ENCODE measurements at places on chromosomes 7 and 10. TPM values are rescaled to one million over a fixed set of nuclear protein-coding genes. Genes with fewer than 3 reads are reported as not detected.

Gene NODAL
- not detected for total RNA-seq

Gene PANK1
- total RNA-seq: 6.6 TPM

Gene TSPAN15
- 103 TPM for total RNA-seq

Gene WNT8B
- total RNA-seq: not detected

Gene GPR37
- total RNA-seq: 0.51 TPM

Gene SLC13A4
- total RNA-seq: not detected

Gene CUEDC2
- total RNA-seq: 61.8 TPM

Gene EEPD1
- 58.0 TPM for total RNA-seq

Gene UPK3BL2
- total RNA-seq: 1.3 TPM

Gene FGFR2
- total RNA-seq: 0.43 TPM

Gene VSTM2A
- total RNA-seq: not detected

Gene NKX1-2
- total RNA-seq: 0.03 TPM

Gene OR13A1
- total RNA-seq: 0.05 TPM

Gene DKK1
- total RNA-seq: 499 TPM

Gene ZNF804B
- total RNA-seq: not detected

Gene NEUROG3
- not detected for total RNA-seq

Gene ADARB2
- not detected for total RNA-seq

Gene SLC16A9
- 0.08 TPM for total RNA-seq

Gene TBL2
- total RNA-seq: 51.4 TPM

Gene ZNF277
- total RNA-seq: 20.1 TPM

Gene TRIL
- not detected for total RNA-seq

Gene CLDN4
- total RNA-seq: 4.8 TPM

Gene GRID2IP
- total RNA-seq: not detected

Gene SRGN
- 91.0 TPM for total RNA-seq

Gene MCM10
- total RNA-seq: 22.3 TPM

Gene DPCD
- total RNA-seq: 33.5 TPM

Gene ADRA2A
- total RNA-seq: 0.06 TPM

Gene PRXL2A
- 43.5 TPM for total RNA-seq

Gene CYP2C19
- total RNA-seq: not detected

Gene PON1
- 1.3 TPM for total RNA-seq

Gene NME8
- total RNA-seq: not detected

Gene KIF20B
- total RNA-seq: 16.9 TPM

Gene CDHR1
- 0.11 TPM for total RNA-seq

Gene ARL4A
- total RNA-seq: 68.8 TPM

Gene ANXA8L1
- total RNA-seq: 127 TPM

Gene GIMAP7
- total RNA-seq: not detected
